ENCODE measurements at places on chromosomes 5 and 9. TPM values are rescaled to one million over a fixed set of nuclear protein-coding genes. Genes with fewer than 3 reads are reported as not detected.

The ANGPTL2 gene
- total RNA-seq: 9.0 TPM

The CDH9 gene
- total RNA-seq: not detected

The INSL4 gene
- total RNA-seq: not detected

The CLPTM1L gene
- total RNA-seq: 135 TPM

The GPR150 gene
- total RNA-seq: not detected

The PCDHB15 gene
- total RNA-seq: 2.8 TPM

The ELOVL7 gene
- not detected for total RNA-seq

The SCGB3A2 gene
- not detected for total RNA-seq

GRCh38 chr9:37937366-37937765 lies 33.4 kb upstream of the SLC25A51 start:
- H3K4me3 ChIP-seq: no peak overlapping the region
- no peaks in the 10 kb centered on the region for H3K36me3 ChIP-seq
- H3K27ac ChIP-seq: peak overlapping the region; percentile 89
- H3K27me3 ChIP-seq: no peaks in the 10 kb centered on the region
- no peak for DNase-seq
- peaks cover 56% of the 10 kb centered on the region for H3K4me1 ChIP-seq

- H3K4me3 ChIP-seq: no peak overlapping the region
- DNase-seq: no peak
- H3K4me1 ChIP-seq: no peaks in the 10 kb centered on the region
- H3K27me3 ChIP-seq: no peaks in the 10 kb centered on the region
- H3K36me3 ChIP-seq: no peaks in the 10 kb centered on the region
These were observed 45.8 kb downstream of the TMOD1 start for GRCh38 chr9:97547098-97547829.

DNA sequence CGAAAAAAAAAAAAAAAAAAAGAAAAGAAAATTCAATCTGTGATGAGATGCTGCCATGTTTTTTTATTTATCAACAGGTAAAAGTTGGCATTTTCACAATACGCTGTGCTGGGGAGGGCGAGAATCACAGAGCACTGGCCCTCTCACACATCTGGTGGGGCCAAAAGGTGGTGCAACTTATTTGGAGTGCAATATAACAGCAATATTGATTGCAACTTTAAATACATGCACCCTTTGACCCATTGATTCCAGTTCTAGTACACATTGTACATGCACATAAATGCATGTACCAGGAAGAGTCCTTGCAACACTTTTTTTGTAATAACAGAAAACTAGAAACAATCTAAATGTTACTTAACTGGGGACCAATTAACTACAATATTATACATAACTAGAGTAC lies 159.1 kb downstream of the DAB2IP start:
- H3K4me1 ChIP-seq: no peaks in the 10 kb centered on the region
- no peak overlapping the region for H3K4me3 ChIP-seq
- no peaks in the 10 kb centered on the region for H3K36me3 ChIP-seq
- no peak for DNase-seq
- no peaks in the 10 kb centered on the region for H3K27me3 ChIP-seq

DNA sequence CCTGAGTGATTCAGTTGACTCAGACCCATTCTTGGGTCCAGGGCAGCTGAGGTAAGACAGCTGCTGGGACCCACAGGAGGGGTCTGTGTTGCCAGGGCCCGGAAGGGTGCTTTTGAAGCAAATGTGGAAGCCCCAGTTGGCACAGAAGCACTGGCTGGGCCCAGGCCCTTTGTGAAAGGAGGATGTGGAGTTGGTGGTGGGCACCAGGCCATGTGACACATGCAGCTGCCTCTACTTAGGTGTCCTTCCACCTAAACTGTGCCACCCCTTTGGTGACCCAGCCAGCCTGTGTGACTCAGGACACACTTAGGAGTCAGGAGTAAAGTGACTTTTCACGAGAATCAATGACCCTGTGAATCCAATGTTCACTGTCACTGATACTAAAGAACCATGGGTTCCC lies 114.3 kb upstream of the SLC25A48 start:
- DNase-seq: no peak
- peaks cover 18% of the 10 kb centered on the region for H3K27me3 ChIP-seq
- H3K4me1 ChIP-seq: no peaks in the 10 kb centered on the region

DNA sequence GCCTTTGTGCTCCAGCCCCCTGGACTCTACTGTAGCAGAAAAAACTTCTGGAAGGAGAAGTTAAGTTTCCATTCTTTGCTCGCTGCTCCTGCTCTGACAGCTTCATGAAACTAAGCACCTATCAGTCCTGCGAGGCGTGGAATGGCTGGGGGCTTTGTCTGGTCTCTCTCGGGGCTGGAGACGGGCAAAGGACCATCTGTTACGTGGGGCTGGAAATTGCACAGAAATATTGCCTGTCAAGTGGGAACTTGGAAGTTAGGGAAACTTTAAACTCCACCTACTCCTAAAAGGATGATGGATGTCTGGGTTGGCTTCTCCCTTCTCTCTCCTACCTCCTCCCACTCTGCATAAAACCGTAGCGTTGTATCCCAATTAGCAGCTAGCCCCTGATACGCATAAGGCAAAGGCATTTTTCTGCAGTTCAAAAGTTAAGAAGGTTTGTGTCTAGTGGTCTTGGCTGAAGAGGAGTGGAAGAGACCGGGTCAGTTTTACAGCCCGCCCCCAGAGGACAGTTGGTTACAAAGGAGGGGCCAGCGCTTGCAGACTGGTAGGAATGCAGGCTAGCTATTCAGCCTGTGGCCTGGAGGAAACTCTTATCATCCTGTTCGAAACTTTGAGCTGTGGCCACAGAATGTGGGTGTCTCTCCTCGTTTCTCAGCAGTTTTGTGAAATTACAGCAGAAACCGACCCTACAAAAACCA lies 1.3 kb downstream of the FBXL7 start:
- H3K4me1 ChIP-seq: peaks cover 7% of the 10 kb centered on the region
- H3K27ac ChIP-seq: peak overlapping the region; percentile 67
- DNase-seq: peak; percentile 91

GRCh38 chr9:69542942-69543704 lies 129.0 kb downstream of the APBA1 start:
- no peak overlapping the region for H3K4me3 ChIP-seq
- peak; percentile 4 for DNase-seq
- H3K36me3 ChIP-seq: no peaks in the 10 kb centered on the region

GRCh38 chr9:96202971-96203780 lies 98.8 kb downstream of the HSD17B3 start:
- H3K4me3 ChIP-seq: no peak overlapping the region
- H3K4me1 ChIP-seq: no peaks in the 10 kb centered on the region
- peaks cover 34% of the 10 kb centered on the region for H3K27me3 ChIP-seq
- no peaks in the 10 kb centered on the region for H3K36me3 ChIP-seq
- H3K27ac ChIP-seq: no peak overlapping the region
- no peak for DNase-seq

- no peak overlapping the region for H3K27ac ChIP-seq
- no peak overlapping the region for H3K4me3 ChIP-seq
- no peaks in the 10 kb centered on the region for H3K36me3 ChIP-seq
- peak; percentile 10 for DNase-seq
These were observed 794.9 kb upstream of the ARRDC3 start for GRCh38 chr5:92177926-92178487.

DNA sequence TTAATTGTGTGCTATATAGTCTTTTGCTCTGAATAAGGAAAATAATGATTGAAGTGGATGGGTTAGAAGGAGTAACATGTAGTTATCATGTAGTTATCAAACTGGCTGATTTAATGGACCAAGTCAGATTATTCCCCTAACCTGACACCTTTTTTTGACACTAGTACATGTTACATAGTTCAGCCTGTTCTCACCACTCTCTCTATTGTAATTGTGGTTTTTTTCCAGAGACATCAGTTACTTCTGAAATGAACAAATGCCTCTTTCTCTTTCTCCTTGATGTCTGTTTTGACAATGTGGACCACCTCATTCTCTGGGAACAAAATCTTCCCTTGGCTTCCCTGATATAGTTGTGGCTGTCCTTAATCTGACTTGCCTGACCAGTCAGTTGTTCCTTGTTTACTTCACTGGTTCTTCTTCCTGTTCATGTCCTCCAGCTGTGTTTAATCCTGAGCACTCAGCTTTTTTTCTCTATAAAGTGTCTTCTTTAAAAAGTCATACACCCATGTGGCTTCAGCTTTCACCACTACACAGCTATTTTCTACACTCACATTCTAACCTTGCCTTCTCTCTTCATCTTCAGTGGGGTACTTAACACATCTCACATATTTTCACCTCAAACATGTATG lies 243.4 kb downstream of the ARRDC3 start:
- no peaks in the 10 kb centered on the region for H3K36me3 ChIP-seq
- H3K27ac ChIP-seq: no peak overlapping the region
- no peak overlapping the region for H3K4me3 ChIP-seq
- H3K4me1 ChIP-seq: peaks cover 9% of the 10 kb centered on the region
- H3K27me3 ChIP-seq: no peaks in the 10 kb centered on the region

DNA sequence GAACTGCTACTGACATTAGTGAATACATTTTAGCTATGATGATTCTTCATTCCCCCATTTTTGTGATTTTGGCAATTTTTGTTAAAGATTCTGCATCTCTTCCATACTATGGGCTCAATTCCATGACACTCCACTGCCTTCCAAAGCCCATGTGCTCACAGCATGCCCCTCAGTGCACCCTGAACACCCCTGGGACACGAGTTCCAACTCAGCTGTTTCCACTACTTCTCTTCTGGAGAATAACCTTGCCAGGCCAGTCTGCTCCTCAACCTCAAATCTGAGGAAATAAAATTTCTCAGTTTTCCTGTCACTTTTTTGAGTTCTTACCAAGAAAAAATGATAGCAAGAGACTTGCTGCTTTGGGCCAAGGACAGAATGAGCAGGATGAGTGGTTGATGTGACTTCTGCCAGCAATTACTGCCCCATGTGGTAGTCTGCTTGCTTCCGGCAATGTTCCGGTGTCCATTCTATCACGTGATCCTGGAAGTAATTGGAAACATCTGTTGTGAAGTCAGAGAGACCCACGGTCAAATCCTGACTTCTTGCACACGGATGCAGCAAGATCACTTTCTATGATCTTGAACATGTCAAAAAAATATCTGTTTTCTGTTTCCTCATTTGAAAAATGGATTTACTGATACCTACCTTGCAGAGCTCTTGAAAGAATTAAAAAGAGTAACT lies 58.3 kb downstream of the EGFLAM start:
- peaks cover 9% of the 10 kb centered on the region for H3K27me3 ChIP-seq
- H3K27ac ChIP-seq: no peak overlapping the region
- H3K4me1 ChIP-seq: no peaks in the 10 kb centered on the region
- no peak overlapping the region for H3K4me3 ChIP-seq
- no peaks in the 10 kb centered on the region for H3K36me3 ChIP-seq

DNA sequence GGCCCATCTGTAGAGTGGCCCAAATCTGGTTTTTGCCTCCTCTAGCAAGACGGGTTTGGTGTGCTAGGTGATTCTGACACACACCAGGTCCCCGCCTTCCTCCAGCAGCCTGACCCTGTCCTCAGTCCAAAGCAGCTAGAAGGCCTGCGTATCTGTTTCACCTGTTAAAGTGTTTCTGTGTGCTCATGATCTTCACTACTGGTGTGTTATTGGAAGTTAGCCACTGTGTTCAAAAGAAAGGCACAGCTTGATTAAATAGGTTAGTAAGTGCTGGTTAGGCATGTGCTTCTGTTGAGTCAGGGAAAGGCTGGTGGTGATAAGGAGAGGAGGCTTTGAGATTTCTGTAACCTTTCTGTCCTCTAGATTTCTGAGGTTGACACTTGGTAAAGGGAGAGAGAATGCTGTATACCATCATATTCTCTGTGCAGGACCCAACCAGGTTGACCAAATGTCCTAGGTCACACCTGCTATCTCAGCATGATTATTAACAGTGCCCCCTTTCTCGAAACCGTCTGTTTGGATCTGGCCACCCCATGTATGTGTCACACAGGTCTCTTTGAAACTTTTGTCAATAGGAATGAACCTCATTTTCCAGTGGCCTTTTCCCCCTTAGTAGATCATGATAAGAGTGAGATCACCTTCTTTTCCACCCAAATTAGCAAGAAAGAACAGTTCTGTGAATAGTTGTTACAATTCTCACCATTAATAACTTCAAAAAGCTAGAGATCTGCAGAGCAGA lies 58.8 kb downstream of the ARHGAP26 start:
- H3K36me3 ChIP-seq: no peaks in the 10 kb centered on the region
- H3K27me3 ChIP-seq: no peaks in the 10 kb centered on the region
- DNase-seq: no peak
- peaks cover 56% of the 10 kb centered on the region for H3K4me1 ChIP-seq
- no peak overlapping the region for H3K27ac ChIP-seq

DNA sequence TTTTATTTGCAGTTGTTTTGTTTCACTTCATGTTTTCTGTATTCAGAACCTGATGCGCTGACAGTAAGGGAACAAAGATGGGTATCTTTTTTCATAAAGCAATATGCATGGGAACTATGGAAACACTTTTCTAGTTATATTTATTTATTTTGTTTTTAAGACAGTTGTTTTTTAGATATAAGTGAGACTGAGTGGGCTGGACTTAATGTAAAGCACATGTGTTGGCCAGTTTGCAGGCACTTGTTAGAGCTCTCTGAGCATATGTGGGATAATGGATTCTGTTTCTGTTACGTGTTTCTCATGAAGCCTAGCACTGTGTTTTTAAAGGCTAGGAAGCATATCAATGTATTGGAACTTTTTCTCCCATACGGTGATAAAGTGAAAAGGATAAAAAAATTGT lies 164.1 kb downstream of the PRR16 start:
- no peaks in the 10 kb centered on the region for H3K27me3 ChIP-seq
- H3K27ac ChIP-seq: no peak overlapping the region
- H3K4me3 ChIP-seq: no peak overlapping the region
- peaks cover 18% of the 10 kb centered on the region for H3K4me1 ChIP-seq
- no peak for DNase-seq

GRCh38 chr9:113631137-113631765 lies 167.7 kb downstream of the RGS3 start:
- peaks cover 14% of the 10 kb centered on the region for H3K4me1 ChIP-seq
- no peak overlapping the region for H3K4me3 ChIP-seq
- DNase-seq: peak; percentile 28
- no peaks in the 10 kb centered on the region for H3K36me3 ChIP-seq
- H3K27ac ChIP-seq: no peak overlapping the region
- H3K27me3 ChIP-seq: no peaks in the 10 kb centered on the region

- no peaks in the 10 kb centered on the region for H3K36me3 ChIP-seq
- H3K27ac ChIP-seq: no peak overlapping the region
- no peak overlapping the region for H3K4me3 ChIP-seq
- peaks cover 10% of the 10 kb centered on the region for H3K4me1 ChIP-seq
- no peak for DNase-seq
These were observed 17.4 kb downstream of the FAM78A start for GRCh38 chr9:131258698-131259431.

DNA sequence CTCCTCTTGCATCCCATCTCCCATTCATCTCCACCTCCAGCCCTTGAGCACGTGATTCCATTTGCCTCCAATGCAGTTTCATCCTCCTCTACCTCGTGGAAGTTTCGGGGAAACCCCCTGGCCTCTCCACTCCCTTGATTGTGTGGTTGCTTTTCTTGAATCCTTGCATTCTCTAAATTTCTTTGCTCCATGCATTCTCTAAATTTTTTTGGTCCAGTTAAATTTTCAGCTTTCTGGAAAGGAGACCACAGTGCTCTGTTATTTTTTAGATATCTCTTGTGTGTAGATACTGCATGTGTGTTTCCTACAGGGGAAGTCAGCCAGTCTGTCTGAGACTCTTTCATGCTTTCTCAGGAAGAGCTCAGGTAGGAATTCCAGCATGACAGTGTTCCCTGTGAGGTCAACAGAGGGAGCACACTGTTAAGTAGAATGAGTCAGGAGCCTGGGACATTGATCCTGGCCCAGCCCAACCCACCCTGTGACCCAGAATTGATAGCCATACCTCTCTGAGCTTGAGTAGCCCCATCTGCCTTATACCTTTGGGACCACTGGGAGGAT lies 52.8 kb downstream of the AMBP start:
- H3K4me3 ChIP-seq: no peak overlapping the region
- no peak overlapping the region for H3K27ac ChIP-seq
- no peak for DNase-seq
- no peaks in the 10 kb centered on the region for H3K4me1 ChIP-seq

GRCh38 chr9:4301971-4302427 lies 2.1 kb upstream of the GLIS3 start:
- no peaks in the 10 kb centered on the region for H3K36me3 ChIP-seq
- H3K4me3 ChIP-seq: peak overlapping the region; percentile 15
- H3K4me1 ChIP-seq: peaks cover 46% of the 10 kb centered on the region
- DNase-seq: peak; percentile 99
- H3K27me3 ChIP-seq: no peaks in the 10 kb centered on the region
- peak overlapping the region; percentile 97 for H3K27ac ChIP-seq

Data from GM23248 (cell line).